SJCRH30 (cell line): ENCODE measurements at places on chromosomes 3 and 15. TPM values are rescaled to one million over a fixed set of nuclear protein-coding genes. Genes with fewer than 3 reads are reported as not detected.

C3orf70 gene
- total RNA-seq: 11.7 and 11.8 TPM in 2 replicates

CFAP92 gene
- 0.12 TPM in 1 of 2 replicates, not detected in the other for total RNA-seq

RPL22L1 gene
- total RNA-seq: 45.2 and 52.8 TPM in 2 replicates

MTHFS gene
- total RNA-seq: 17.5 and 19.0 TPM in 2 replicates

TMC3 gene
- 0.06 TPM in 1 of 2 replicates, not detected in the other for total RNA-seq

HRH1 gene
- 0.04 TPM in 1 of 2 replicates, not detected in the other for total RNA-seq

LRTM1 gene
- total RNA-seq: 0.38 and 0.56 TPM in 2 replicates

PDE8A gene
- 17.6 and 19.6 TPM in 2 replicates for total RNA-seq

PIAS1 gene
- 56.7 and 70.7 TPM in 2 replicates for total RNA-seq

GOLGA8G gene
- total RNA-seq: not detected in 2 replicates

GOLGA8J gene
- total RNA-seq: not detected in 2 replicates

SLC2A2 gene
- total RNA-seq: not detected in 2 replicates

EFCC1 gene
- total RNA-seq: 0.05 and 0.08 TPM in 2 replicates

ATP13A5 gene
- 0.03 and 0.06 TPM in 2 replicates for total RNA-seq

TEX55 gene
- 0.10 and 0.13 TPM in 2 replicates for total RNA-seq

- no peak for DNase-seq
- H3K27me3 ChIP-seq: no peaks in the 10 kb centered on the region
- H3K4me3 ChIP-seq: no peak overlapping the region
- H3K27ac ChIP-seq: no peak overlapping the region
- peaks cover 13% of the 10 kb centered on the region; the same call in 1 of the 2 replicates for H3K4me1 ChIP-seq
Measured at GRCh38 chr3:153145454-153145853, 16.6 kb upstream of the RAP2B start.

DNA sequence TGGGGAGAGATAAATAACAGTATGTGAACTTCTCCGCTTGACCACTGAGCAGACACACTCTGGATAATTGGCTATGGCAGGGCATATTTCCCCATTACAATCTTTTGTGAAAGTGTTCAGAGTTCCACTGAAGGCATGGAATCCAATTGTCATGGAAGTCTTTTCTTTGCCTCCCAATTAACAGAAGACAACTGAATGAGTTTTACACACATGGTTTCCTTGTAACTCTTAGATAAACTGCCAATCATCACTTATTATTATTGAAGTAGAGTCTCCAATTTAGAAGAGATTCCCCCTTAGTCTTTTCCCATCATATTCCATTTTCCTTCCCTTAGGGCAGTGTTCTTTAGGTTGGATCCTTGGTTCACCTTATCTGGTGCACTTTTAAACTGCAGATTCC lies 308.3 kb downstream of the NR2F2 start:
- H3K36me3 ChIP-seq: no peaks in the 10 kb centered on the region
- H3K27me3 ChIP-seq: no peaks in the 10 kb centered on the region
- H3K27ac ChIP-seq: no peak overlapping the region
- no peaks in the 10 kb centered on the region for H3K4me1 ChIP-seq
- no peak for DNase-seq

DNA sequence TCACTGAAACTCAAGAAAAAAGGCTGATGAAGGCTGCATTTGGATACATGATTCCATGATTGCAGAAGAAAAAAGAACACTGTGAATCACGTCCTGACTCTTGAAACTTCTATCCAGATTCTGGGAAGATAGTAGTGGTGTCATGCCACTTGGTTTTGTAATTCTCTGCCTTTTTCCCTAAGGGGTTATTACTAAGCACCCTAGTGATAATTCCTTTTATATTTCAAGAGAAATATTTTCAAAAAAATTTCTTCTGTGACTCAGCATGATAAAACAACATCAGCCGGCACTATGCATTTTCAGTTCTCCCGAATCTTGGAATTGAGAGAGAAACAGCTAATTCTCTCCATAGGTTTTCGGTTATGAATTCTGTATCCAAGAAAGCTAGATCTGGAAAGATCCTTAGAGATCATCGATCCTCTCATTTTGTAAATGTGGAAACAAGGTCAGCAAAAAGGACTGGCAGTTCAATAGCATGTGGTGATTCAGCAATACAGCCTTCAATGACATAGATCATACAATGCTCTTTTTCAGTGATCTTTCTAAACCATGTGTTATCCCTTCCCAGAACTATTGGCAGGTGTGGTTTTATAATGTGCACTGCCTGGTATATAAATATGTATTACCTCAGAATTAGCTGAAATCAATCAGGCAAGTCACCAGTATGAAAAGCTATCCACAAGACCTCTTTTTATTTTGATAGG lies 42.6 kb upstream of the TP63 start:
- H3K27me3 ChIP-seq: no peaks in the 10 kb centered on the region
- H3K27ac ChIP-seq: no peak overlapping the region
- no peaks in the 10 kb centered on the region for H3K4me1 ChIP-seq
- H3K36me3 ChIP-seq: no peaks in the 10 kb centered on the region
- DNase-seq: no peak
- no peak overlapping the region for H3K4me3 ChIP-seq

GRCh38 chr3:141738891-141739363 lies 829 bp downstream of the RNF7 start:
- peaks cover 8% of the 10 kb centered on the region for H3K36me3 ChIP-seq
- DNase-seq: peak; percentile 47
- no peaks in the 10 kb centered on the region for H3K27me3 ChIP-seq
- peak overlapping the region; percentile 93 for H3K4me3 ChIP-seq
- H3K4me1 ChIP-seq: peaks cover 5% of the 10 kb centered on the region; the same call in 1 of the 2 replicates
- H3K27ac ChIP-seq: peak overlapping the region; percentile 70

DNA sequence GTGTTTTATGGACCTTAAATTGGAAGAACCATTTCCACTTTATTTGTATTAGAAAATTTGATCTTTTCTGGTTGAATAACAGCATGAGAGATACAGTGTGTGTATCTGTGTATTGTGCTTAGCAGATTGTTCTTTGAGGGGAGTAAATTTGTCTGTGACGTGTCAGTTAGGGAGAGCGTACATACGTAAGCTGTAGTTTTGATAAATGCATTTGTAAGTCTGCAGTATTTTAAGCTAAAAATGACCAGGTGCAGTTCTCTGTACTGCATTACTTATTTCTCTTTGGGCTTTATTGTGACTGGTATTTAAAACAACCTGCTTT lies 264.8 kb downstream of the ROBO2 start:
- no peak overlapping the region for H3K4me3 ChIP-seq
- no peaks in the 10 kb centered on the region for H3K27me3 ChIP-seq
- no peak overlapping the region for H3K27ac ChIP-seq
- no peaks in the 10 kb centered on the region for H3K4me1 ChIP-seq
- H3K36me3 ChIP-seq: no peaks in the 10 kb centered on the region

- DNase-seq: no peak
- H3K4me3 ChIP-seq: peak overlapping the region; percentile 95
- no peaks in the 10 kb centered on the region for H3K27me3 ChIP-seq
- H3K4me1 ChIP-seq: peaks cover 12% of the 10 kb centered on the region; the same call in 1 of the 2 replicates
- H3K36me3 ChIP-seq: peaks cover 14% of the 10 kb centered on the region
Measured at GRCh38 chr3:25781758-25782594, 1.3 kb downstream of the NGLY1 start.

DNA sequence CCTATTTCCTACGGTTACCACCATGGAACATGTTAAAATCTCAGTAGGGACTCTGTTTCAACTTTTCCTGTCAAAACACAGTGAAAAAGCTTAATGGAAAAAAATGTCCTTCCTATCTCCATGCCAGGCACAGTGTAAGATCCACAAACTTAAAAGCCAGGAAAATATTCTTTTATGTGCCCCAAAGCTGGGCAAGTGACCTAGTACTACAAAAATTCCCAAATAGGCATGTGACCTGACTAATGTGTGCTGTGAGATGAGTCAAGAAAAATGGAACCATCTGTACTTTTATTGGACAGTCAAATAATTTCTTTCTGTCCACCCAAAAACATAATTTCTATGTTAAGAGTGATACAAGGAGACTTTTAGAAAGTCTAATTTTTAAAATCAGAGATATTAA lies 406.0 kb downstream of the ZBTB20 start:
- no peak for DNase-seq
- H3K27me3 ChIP-seq: no peaks in the 10 kb centered on the region
- peaks cover 4% of the 10 kb centered on the region for H3K4me1 ChIP-seq
- no peak overlapping the region for H3K4me3 ChIP-seq

GRCh38 chr15:67091071-67091979 lies 25.9 kb downstream of the SMAD3 start:
- DNase-seq: peak; percentile 91
- H3K27me3 ChIP-seq: no peaks in the 10 kb centered on the region
- H3K36me3 ChIP-seq: no peaks in the 10 kb centered on the region; the same call in none of the 2 replicates

DNA sequence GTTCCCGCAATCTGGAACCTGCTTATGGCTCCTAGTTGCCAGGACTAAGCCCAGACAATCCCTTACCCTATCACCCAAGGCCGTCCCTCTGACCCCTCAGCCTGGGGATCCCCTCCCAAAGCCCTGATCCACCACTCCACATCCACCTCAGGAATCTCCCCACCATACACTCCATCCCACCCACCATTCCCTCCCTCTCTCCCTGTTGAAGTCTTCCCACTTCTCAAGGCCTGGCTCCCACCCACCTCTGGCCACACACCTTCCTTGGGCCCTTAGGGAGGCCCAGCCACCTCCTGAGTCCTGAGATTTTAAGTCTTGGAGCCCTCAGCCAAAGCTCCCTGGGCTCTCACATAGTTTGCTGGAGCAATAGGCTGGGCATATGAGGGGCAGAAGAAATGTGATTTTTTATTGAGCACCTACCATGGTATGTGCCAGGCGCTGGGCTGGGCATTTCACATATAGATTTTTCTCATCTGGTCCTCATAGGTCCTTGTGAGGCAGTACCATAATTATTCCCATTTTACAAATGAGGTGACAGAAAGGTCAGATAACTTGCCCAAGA lies 48.1 kb downstream of the HCN4 start:
- H3K4me1 ChIP-seq: no peaks in the 10 kb centered on the region
- no peaks in the 10 kb centered on the region for H3K36me3 ChIP-seq
- no peak overlapping the region for H3K27ac ChIP-seq
- DNase-seq: no peak
- H3K27me3 ChIP-seq: peaks cover 22% of the 10 kb centered on the region

DNA sequence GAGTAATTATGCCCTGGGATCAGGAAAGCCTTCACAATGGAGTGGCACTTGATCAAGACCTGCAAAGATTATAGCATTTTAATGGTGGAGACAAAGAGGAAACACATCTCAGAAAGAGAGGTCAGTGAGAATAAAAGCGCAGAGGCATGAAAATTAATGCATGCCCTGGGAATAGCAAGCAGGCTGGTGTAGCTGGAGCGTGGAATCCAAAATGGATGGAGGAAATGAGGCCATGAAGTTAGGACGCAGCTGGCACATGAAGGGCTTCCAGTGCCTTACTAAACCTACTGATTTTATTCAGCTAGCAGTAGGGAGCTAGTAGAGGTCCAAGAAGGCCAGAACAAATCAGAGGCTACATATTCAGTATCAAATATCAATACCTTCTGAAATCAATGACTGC lies 38.1 kb downstream of the TMEM212 start:
- peaks cover 42% of the 10 kb centered on the region for H3K4me1 ChIP-seq
- H3K4me3 ChIP-seq: no peak overlapping the region
- no peaks in the 10 kb centered on the region for H3K27me3 ChIP-seq
- no peaks in the 10 kb centered on the region for H3K36me3 ChIP-seq
- H3K27ac ChIP-seq: no peak overlapping the region

- peak overlapping the region; percentile 2; the same call in 1 of the 2 replicates for H3K27ac ChIP-seq
- H3K36me3 ChIP-seq: no peaks in the 10 kb centered on the region
- H3K27me3 ChIP-seq: no peaks in the 10 kb centered on the region
- peak; percentile 86 for DNase-seq
- peaks cover 12% of the 10 kb centered on the region for H3K4me1 ChIP-seq
Measured at GRCh38 chr3:141940194-141940776, 63.8 kb downstream of the ATP1B3 start.

DNA sequence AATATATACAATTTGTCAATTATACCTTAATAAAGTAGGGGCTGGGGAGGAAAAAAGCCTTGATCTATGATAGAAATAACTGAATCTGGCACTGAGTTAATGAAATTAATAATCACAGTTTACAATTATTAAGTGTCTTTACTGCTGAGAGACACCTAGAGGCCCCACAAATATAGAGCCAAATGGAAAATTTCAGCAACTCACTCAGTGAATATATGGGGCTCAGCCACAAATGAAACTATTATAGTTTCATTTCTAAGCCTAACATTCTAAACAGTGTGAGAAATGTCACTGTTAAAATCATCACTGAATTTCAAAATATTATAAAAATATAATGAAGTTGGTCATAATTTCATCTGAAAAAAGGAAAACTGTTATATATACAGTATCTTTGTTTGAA lies 40.3 kb downstream of the GNB4 start:
- H3K4me3 ChIP-seq: no peak overlapping the region
- H3K36me3 ChIP-seq: peaks cover 3% of the 10 kb centered on the region
- DNase-seq: no peak
- peaks cover 3% of the 10 kb centered on the region; the same call in 1 of the 2 replicates for H3K4me1 ChIP-seq

- H3K36me3 ChIP-seq: no peaks in the 10 kb centered on the region
- no peaks in the 10 kb centered on the region for H3K27me3 ChIP-seq
- H3K4me3 ChIP-seq: peak overlapping the region; percentile 78
Measured at GRCh38 chr3:42802876-42803413, 1.3 kb downstream of the HIGD1A start.

DNA sequence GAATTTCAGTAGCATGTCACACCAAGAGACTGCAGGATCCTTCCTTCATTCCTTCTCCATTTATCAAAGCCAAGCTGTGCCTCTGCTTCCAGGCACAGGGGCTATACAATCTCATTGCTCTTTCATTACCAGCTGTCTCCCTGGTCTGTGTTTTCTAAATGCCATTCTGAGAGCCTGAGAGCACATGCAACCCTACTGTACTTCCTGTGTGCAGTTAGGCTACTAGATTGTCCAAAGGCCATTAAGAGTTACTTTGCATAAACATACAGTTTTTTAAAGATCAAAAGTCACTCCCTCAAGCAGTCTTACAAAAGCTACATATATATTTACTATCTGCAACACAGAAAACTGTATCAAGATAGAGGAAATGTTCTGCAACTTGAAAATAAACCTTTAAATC lies 110.1 kb downstream of the CFAP44 start:
- DNase-seq: no peak
- no peaks in the 10 kb centered on the region for H3K27me3 ChIP-seq
- H3K4me3 ChIP-seq: no peak overlapping the region
- no peak overlapping the region for H3K27ac ChIP-seq
- H3K4me1 ChIP-seq: no peaks in the 10 kb centered on the region

DNA sequence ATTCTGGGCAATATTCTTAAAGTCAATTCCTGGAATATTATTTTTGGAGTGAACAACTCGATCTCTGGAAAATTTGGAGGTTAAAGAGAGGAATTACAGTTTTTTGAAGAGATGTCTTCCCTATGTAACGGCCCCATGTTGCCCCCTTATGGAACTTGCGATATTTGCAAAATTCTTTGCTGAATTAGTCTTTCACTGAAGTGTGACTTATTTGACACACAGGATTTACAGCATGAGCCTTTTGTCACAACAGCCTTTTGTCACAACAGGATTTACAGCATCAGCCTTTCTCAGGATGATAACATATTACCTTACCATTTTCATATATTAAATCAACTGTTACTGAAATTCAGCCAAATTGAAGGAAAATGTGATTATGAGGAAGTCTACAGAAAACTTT lies 37.8 kb upstream of the SPTSSB start:
- no peaks in the 10 kb centered on the region for H3K36me3 ChIP-seq
- peak; percentile 12 for DNase-seq
- H3K4me3 ChIP-seq: no peak overlapping the region
- H3K4me1 ChIP-seq: no peaks in the 10 kb centered on the region
- no peak overlapping the region for H3K27ac ChIP-seq

- H3K4me3 ChIP-seq: peak overlapping the region; percentile 33
- H3K36me3 ChIP-seq: peaks cover 29% of the 10 kb centered on the region; the same call in 1 of the 2 replicates
- peak; percentile 87 for DNase-seq
- peak overlapping the region; percentile 86 for H3K27ac ChIP-seq
- no peaks in the 10 kb centered on the region for H3K27me3 ChIP-seq
Measured at GRCh38 chr15:72237029-72237852, 6.3 kb upstream of the PKM start.

- no peaks in the 10 kb centered on the region for H3K36me3 ChIP-seq
- H3K4me1 ChIP-seq: peaks cover 10% of the 10 kb centered on the region
- H3K27me3 ChIP-seq: no peaks in the 10 kb centered on the region
- no peak overlapping the region for H3K4me3 ChIP-seq
Measured at GRCh38 chr3:67534594-67534993, 119.8 kb downstream of the SUCLG2 start.
